Foreskin fibroblast (primary cell): ENCODE measurements at places on chromosomes 1 and 21.

GRCh38 chr1:101150670-101151069 lies 86.1 kb upstream of the S1PR1 start:
- no peak for DNase-seq

GRCh38 chr1:207890136-207890738 lies 20.7 kb downstream of the CD34 start:
- peak; percentile 63 for DNase-seq

- peak; percentile 43 for DNase-seq
These were observed 520 bp upstream of the MR1 start for GRCh38 chr1:181033128-181033798.

DNA sequence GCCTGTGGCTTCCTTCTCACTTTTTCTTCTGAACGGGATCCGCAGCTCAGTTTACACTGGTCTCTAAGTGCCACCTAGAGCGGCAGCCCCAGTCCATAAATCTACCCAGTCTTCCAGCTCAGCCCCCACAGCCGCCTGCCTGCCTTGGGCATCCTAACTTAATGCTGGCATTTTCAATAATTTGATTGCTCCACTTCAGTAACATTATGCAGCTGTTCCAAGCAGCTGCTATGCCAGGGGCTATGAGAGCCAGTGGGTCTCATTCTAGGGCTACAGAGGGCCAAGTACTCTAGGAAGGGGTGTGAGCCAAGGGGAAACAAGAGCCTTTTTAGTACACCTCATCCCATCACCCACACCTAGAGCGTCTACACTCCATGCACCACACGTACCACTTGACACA lies 48.4 kb upstream of the COA6 start:
- no peak for DNase-seq

DNA sequence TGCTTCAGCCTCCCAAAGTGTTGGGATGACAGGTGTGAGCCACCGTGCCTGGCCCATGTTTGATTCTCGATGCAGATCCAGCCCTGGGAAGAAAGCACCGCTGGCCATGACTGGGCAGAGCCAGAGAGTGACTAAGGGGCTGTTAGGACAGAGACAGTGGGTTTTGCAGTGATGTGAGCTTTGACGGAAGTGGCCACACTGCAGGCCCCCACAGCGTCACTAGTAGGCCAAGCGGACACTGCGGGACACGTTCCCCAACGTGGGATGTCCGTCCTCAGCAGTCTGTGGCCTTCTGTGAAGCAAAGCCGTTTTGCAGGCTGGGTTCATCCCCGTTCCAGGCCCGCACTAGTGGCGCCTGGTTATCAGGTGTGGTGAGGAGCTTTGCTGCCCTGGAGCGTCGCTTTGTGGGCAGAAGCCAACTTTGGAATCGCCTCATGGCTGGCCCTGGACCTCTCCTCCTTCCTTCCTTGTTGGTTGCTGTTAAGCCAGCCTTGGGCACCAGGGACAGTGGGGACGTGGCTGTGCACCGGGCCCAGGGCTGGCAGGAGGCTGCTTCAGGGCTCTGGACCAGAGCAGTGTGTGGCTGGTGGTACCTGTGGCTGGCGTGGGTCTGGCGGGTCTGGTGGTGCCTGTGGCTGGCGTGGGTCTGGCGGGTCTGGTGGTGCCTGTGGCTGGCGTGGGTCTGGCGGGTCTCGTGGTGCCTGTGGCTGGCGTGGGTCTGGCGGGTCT lies 41.2 kb downstream of the SKI start:
- DNase-seq, result no peak

- DNase-seq, result no peak
These were observed 38.1 kb upstream of the C1orf105 start for GRCh38 chr1:172382406-172382805.

DNA sequence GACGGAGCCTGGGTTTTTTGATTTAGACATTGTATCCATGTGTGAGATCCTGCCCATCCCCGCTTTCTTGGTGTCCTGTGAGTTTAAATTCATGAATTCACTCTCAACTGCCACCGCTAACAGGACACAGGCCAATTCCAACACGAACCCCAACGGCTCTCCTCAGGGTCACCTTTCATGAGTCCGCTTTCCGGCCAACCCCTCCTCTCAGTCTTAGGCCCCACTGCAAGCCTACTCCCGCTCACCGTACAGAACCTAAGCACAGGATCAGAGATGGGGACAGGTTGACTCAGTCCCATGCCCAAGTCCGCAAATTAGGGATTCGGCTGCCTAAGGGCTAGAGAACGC lies 238 bp upstream of the SCP2 start:
- DNase-seq, result no peak

DNA sequence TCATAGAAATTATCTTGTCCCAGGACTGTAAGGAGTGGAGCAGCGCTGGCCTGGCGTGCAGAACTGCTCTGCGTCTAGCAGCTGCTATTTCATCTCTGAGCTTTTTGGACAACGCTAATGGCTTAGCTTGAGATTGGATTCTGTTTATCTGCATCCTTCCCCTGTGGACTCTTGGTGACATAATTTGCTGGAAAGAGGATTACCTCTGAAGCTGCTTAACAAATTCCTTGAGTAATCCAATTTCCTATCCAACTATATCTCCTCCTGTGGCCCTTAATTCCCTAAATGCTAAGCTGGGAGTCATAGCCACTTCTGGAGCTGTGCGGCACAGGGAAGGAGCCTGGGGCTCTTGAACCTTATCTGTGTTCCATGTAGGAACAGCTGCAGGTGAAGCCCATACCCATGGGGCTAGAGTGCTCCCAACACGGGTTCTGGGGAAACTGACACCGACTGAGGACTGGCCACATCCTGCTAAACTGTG lies 43.2 kb downstream of the IL6R start:
- no peak for DNase-seq

GRCh38 chr1:54800041-54800898 lies 853 bp downstream of the TTC22 start:
- no peak for DNase-seq
